ENCODE measurements at places on chromosomes 7 and 10. TPM values are rescaled to one million over a fixed set of nuclear protein-coding genes. Genes with fewer than 3 reads are reported as not detected.

GRCh38 chr10:114472877-114473253 lies 68.6 kb upstream of the AFAP1L2 start:
- no peak for DNase-seq

DNA sequence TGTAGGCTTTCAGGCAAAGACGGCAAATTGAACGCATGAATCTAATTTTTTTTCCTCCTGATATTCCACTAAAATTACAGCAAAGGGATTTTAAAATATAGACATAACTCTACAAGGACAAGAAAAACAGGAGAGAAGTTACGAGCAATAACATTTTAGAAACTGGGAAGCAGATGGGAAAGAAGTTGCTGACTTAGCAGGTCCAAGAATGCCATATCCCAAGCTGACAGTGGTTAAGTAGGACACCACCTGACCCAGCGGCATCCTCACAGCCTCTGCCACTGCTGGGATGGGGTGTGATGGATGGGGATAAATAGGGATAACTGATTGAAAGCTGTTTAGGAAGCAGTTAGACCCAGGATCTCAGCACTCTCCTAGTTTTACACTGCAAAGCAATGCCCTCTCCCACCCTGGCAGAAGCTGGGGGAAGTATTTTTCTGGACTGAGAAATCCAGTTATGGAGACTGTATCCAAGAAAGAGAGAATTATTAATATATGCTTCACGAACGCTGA lies 99.3 kb upstream of the LEP start:
- no peak for DNase-seq

DNA sequence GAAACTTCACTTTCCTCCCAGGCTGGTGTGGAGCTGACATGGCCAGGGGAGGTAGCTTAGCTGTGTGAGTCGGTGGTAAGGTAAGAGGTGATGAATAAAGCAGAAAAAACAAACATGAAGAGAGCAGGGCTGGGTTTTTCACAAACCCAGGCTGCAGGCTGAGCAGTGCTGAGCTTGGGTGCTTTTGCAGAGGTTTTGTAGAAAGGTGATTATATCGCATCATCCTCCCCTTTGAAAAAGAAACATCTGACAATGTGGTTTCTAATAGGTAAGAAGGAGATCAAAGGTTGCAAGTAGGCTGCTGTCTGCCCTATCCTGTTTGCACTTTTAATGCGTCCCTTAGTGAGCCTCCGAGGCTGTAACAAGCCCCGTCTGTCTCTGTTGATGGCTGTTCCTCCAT lies 69.6 kb upstream of the GRM8 start:
- no peak for DNase-seq

GRCh38 chr10:120075349-120075748 lies 182.8 kb downstream of the SEC23IP start:
- DNase-seq, result no peak

DNA sequence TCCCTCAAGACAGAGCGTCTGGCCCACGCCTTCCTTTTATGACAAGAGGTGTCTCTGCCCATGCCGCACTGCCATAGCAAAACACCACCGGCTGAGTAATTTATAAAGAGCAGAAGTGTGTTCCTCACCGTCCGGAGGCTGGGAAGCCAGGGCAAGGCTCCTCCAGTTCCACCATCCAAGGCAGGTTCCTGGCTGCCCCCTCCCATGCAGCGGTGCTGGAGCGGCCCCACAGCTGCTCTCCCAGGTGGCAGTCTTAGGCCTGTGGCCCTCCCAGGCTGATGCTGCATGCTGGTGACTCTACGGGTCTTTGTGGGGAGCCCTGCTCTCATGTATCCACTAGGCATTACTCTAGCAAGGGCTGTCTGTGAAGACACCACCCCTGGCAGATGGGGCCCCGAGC lies 113.1 kb downstream of the TCERG1L start:
- peak; percentile 16 for DNase-seq

GRCh38 chr7:103446049-103446520 lies at the start of gene SLC26A5:
Gene SLC26A5 (minus strand): TSS chr7:103446207. CDS start chr7:103421514, 24,693 bp downstream.
- DNase-seq, result peak; percentile 47

DNA sequence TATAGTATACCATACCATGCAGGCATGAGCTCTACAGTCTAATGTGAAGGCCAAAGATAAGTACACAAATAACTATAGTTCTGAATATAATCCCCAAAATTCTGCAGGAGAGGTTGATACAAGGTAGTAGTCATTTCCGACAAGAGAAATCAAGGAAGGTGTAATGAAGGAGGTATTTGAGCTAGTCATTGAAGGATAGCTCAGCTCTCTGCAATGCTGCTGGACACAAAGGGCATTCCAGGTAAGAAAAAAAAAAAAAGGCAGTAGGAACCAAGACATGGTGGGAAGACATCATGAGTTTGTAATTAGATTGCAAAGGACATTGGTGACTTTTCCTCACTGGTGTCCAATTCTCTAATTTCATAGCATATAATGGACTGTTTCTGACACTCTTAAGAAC lies 285.3 kb downstream of the AHR start:
- DNase-seq, result no peak

- no peak for DNase-seq
These were observed 296.2 kb downstream of the MAGI2 start for GRCh38 chr7:79157281-79157680.

Gene CARD11
- total RNA-seq, result 5.4 TPM

Gene PSD
- total RNA-seq, result 2.8 TPM
